Muscle of leg (tissue), 16 donors: ENCODE measurements at places on chromosomes 2 and 18.

DNA sequence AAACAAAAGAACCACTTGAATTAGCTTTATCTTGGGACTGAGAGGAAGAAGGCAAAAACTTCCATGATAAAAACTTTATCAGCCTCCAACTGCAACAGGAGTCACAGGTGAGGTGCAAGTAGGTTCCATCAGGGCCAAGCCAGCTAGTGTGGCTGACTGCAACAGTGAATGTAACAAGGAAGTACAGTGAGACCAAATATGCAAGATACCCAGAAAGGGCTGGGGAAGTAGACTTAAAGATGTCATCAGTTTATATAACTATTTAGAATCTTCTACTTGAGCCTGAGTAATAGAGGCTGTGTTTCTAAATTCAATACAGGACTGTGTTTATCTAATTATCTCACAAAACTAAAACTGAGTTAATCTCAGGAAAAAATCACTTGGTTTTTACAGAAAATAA lies 14.8 kb downstream of the PLEKHM3 start:
- DNase-seq, result no peak

- no peak for DNase-seq
These were observed 196.8 kb downstream of the PPP1R1C start for GRCh38 chr2:182182436-182182835.

- DNase-seq, result peak; percentile 46
These were observed 17.5 kb upstream of the POLI start for GRCh38 chr18:54251606-54252390.

DNA sequence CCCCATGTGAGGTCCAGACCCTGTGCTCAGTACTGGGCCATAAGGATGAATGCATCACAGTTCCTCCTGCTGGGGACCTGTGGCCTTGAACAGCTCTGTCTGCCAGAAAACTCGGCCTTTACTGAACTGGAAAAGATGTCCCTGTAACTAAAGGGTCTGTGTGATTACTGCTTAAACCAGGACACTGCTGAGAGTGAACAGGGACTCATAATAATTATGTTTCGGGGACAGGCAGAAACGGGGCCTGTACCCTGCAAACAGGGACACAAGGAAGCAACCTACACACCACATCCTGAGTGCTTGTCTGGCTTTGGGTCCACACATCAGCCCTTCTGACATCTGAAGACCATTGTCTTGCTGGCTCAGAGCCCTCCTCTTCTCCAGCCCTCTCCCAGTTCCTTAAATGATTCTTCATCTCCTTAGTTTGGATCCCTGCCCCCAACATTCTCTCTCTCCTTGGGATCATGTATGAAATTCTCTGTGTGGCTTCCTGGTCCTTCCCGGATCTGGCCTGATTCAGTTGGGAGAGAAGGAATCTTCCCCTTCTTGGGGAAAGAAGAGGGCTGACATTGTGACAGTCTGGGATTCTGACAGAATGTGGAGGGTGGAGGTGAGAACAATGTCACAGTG lies 248.0 kb downstream of the MYCN start:
- peak; percentile 9 for DNase-seq

- DNase-seq, result no peak
These were observed 115.9 kb downstream of the CAPN13 start for GRCh38 chr2:30691091-30691947.

DNA sequence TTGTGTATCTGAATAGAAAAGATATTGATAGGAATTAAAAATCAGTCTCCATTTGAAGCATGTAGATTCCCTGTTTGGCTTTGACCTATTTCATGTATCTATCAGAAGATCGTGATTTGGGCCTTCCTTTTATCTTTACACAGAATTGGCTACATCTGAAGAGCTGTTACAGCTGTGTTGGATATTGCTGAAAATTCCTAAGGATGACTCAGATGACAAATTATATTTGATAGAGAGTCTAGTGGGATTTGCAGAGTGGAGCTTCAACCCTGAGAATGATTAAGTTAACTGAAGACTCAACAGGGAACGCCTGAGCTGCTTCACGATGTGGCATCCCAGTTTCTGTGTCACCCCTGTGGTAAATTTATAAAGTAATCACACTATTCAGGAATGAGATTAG lies 4.9 kb upstream of the COL3A1 start:
- DNase-seq, result peak; percentile 81
